ENCODE measurements at places on chromosomes 1 and 21.

- DNase-seq, result no peak
Measured at GRCh38 chr21:35026617-35027562, 22.2 kb downstream of the RUNX1 start.

DNA sequence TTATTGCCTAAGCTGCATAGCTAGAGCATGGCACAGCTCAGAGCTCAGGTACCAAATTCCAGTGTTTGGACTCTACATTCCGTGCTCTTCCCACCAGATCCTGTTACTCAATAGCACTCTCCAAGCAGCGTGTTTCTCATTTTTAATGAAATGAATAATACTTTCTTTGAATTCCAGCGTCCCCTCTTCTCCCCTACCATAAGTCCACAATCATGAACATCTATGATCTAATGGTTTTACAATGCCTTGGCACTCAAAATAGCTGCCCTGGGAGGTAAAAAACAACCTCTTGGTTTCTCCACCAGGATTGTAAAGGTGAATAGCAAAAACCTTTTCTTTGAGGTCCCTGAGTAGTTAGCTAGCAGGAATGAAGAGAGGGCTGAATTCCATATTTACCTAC, 480.0 kb upstream of the PKN2 start:
- DNase-seq, result no peak

- DNase-seq, result no peak
Measured at GRCh38 chr21:26946744-26947446, 20.0 kb downstream of the ADAMTS5 start.

- no peak for DNase-seq
Measured at GRCh38 chr1:228219962-228220780, 12.3 kb downstream of the OBSCN start.

Data from SW 1271 (cell line).